Kidney (tissue), 22 donors: ENCODE measurements at places on chromosomes 1 and 21. TPM values are rescaled to one million over a fixed set of nuclear protein-coding genes. Genes with fewer than 3 reads are reported as not detected.

The TMEM51 gene
- total RNA-seq: 48.4 TPM

- no peak for DNase-seq
Observed at GRCh38 chr1:170309389-170310013, 163.7 kb downstream of the NTMT2 start.

- DNase-seq: no peak
Observed at GRCh38 chr1:229017091-229017490, 253.8 kb upstream of the RAB4A start.

- no peak for DNase-seq
Observed at GRCh38 chr1:243559575-243560162, 290.4 kb downstream of the AKT3 start.

The OR10K1 gene
- not detected for total RNA-seq

DNA sequence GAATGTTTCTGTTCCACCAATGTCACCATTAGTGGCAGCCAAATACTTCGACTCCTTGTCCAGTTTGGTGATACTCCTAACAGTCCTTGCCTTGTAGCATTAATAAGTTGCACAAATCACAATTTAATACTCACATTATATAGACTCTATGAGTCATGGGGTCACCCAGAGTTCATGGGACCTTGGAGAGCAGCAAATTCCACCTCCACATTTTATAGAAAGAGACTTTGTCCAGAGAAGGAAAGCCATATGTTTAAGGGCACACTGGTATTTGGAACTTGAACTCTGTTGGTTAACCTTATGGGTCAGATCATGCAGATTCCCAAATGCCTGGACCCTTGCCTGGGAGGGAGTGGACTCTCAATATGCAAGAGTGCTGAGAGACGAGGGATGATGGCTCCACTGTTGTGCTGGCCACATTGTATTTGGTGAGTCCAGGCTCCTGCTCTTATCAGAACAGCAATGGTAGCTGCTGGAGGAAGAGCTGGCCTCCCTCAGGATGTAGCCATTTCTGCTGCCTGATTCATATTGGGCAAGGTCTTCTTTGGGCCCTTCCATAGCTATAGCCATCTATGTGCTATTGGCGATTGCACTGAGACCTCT lies 30.6 kb downstream of the DNAJC6 start:
- no peak for DNase-seq

DNA sequence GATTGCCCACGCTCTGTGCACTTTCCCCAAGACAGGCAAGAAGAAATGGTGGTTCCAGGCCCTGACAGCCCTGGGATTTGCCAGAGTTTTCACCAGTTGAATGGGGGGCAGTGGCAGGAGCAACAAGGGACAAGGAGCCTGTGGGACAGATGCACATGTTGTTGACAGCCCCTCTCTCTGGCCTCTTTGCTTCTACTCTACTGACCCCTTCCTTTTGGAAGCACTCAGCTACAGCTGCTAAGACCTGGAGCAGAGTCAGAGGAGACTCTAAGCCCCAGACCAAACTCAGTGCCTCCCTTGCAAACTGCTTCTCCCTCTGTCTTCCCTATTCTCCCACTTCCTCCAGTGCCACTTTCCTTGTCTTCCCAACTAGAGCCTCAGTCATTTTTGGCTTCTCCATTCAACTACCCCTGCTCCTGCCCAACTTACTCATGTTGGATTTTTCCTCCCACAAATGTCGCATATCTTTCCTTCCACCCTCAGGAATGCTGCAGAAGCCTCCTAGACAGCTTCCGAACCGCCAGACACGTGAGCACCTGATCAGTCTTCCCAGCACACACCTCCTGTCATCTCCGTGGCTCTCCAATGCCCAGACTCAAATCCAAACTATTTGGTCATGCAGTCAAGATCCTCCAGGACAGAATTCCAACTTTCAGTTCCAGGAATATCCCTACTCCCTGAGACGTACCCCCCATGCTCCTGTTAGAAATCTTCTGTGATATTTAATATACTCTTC lies 9.1 kb downstream of the INKA2 start:
- no peak for DNase-seq

The OR2L5 gene
- total RNA-seq: not detected

DNA sequence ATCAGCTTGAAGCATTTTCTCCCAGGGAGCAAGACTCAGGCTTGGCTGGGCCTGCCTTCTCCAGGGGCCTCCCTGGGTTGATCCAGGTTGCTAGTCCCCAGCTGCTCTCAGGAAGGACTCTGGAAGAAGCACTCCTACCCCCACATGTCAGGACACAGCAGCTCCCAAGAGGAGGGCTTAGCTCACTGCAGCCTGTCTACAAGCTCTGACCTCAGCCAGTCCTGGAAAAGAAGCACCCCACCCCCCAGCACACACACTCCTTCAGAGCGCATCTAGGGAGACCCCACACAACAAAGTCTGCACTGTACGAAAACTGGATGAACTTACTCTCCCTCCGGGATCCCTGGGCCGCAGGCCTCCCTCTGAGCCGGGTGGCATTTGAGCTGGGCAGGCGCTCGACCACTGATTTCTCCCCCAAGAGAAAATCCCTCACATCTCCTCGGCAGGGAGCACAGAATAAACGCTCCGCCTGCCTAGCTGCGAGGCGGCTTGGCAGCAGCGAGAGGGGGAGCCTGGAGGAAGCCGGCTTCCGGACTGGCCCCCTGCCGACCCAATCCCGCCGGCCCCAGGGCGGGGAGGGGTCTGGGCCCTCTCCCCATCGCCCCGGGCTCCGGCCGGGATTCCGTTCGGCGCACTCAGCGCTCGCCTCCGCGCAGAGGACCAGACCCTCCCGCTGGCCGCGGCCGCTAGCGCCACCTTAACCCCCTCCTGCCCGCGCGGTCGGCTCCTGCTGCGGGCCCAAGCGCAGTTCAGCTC lies at the start of gene KCNA2:
KCNA2 (minus strand) TSS at position 458 of the 756 bp plus-strand sequence. CDS start 1,576 bp downstream, outside the sequence.
- DNase-seq: peak; percentile 77

DNA sequence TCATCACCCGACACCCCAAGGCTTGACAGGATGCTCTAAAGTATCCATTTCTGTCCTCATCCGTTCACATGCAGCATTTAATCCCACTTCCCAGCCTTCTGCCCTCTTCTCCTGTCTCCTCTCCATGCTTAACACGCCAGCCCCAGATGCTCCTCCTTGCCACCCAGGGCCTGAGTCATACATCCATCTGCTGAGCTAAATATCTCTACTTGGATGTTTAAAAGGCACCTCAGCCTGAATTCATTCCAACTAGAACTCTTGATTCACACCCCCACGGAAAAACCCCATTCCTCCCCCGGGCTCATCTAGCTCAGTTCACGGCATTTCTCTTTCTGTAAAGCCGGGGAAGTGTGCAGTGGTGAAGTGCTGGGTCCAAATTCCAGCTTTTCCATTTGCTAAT lies 27.7 kb downstream of the TEX35 start:
- DNase-seq: no peak

DNA sequence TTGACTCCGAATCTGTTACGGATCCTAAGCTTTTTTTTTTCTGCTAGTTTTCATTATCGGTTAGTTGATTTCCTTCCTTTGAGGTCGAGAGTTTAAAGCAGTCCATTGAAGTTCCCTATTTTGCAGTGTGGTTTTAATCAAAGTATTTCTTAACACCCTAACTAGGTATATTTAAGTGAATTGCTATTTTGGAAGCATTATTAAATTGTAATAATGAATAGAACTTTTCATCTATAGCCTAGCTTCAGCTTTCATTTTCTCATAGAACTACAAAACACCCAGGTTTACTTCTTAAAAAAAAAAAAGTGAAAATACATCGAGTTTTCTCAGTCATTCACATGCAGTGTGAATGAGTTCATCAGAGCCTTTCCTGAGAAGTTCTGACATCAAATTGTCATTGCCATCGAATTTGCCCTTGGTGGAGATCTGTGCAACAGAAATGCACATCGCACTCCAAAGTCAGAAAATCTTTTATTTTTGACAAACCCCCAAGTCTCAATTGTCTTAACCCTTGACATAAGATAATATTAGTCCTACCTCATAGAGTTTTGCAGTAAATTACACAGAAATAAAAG lies 1.1 kb upstream of the LBR start:
- DNase-seq: no peak

DNA sequence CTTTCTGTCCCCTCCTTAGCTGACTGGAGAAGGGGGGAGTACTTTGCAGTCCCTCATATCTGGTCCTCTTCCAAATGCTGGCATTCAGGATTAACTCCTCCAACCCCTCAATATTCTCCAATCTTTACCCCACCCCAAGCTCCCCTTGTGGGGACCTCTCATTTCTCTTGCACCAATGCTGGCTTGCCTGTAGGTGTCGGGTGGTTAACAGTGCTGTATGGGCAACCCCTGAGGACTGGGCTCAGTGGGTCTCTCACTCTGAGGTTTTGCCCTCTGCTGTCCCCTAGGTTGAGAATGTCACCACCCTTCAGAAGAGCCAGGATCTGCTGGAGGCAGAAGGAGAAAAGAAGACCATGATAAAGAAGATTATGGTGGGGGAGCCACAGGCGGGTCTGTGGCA lies 27.0 kb downstream of the MROH7 start:
- no peak for DNase-seq

DNA sequence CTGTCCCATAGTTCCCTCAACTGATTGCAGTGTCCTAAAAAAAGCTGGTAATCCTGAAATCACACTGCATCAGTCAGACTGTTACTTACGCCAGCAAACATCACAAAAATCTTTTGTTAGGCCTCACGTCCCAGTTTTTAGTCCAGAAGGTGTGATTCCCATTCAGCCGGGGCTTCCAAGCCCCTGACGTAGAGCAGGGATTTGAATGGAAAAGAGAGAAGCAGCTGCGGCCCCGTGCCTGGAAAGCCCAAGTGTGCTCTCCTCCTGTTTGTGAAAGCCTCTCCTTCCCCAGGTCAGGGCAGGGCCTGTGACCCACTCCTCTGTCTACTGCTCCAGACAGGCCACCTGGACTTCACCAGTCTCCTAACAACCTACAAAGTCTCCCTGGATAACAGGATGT lies 20.7 kb downstream of the KCNA10 start:
- DNase-seq: no peak

The CENPL gene
- 3.7 TPM for total RNA-seq

The ARHGEF10L gene
- total RNA-seq: 91.9 TPM

The CYP4A11 gene
- total RNA-seq: 23.0 TPM

DNA sequence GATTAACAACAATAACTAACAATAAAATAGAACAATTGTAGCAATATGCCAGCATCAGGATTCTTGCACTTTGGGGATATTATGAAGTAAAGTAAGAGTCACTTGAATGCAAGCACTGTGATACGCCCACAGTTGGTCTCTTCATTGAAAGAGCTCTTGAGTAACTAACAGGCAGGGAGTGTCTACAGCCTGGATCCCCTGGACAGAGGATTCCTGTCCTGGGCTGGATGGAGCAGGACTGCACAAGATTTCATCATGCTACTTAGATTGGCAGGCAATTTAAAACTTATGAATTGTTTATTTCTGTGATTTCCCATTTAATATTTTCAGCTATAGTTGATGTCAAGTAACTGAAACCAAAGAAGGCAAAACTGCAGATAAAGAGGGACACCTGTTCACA lies 13.7 kb upstream of the KRTAP19-5 start:
- DNase-seq: no peak

The RXFP4 gene
- not detected for total RNA-seq

- DNase-seq: no peak
Observed at GRCh38 chr1:180918519-180918918, 5.8 kb downstream of the KIAA1614 start.

The CRB1 gene
- total RNA-seq: 0.16 TPM

The HSD3B1 gene
- not detected for total RNA-seq

GRCh38 chr1:242718967-242719366 lies 194.5 kb upstream of the PLD5 start:
- DNase-seq: no peak

DNA sequence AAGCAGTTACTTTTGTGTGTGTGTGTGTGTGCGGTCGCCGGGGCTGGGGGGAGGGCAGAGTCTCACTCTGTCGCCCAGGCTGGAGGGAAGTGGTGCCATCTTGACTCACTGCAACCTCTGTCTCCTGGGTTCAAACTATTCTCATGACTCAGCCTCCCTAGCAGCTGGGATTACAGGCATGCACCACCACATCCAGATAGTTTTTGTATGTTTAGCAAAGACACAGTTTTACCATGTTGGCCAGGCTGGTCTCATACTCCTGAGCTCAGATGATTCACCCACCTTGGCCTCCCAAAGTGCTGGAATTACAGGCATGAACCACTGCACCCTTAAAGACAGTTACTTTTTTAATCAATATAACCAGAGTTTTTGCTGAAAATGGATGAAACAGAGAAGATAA lies 207.0 kb downstream of the PTPRC start:
- no peak for DNase-seq

The MYCL gene
- 4.2 TPM for total RNA-seq

DNA sequence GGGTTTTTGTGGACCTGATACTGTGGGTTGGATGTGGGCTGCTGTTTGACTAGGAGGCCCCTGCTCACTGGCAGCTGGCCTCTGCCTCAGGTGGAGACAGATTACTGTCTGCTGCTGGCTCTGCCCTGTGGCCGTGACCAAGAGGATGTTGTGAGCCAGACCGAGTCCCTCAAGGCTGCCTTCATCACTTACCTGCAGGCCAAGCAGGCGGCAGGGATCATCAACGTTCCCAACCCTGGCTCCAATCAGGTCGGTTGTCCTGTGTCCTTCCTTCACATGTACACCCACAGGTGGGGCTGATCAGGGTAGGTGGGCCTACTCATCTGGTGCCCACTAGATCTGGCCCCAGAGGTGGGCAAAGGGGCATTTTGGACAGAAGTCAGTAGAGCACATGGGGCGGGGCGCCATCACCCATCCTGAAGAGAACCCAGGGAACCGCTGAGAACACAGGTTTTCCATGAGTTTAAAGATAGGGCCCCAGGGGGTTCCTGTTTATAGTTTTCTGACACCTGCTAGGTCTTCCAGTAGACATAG lies 37.2 kb downstream of the ZBTB17 start:
- no peak for DNase-seq

DNA sequence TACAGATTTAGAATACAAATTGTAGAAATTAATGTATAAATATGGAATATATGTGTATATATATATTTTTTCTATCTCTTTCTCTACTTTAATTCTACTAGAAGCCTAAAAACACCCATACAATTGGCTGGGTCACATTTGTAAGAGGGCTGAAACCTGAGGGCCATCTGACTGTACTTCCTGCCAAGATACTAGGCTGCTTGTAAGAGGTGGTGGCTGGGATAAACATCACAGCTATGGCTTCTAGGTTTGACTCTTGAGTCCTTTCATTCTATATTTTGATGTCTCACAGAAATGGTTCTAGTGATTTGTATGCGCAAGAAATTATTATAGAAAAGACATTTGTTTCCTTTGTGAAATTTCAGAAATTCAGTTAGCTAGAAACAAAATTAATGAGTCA lies 1155.2 kb upstream of the B3GALT2 start:
- no peak for DNase-seq

The DAP3 gene
- 85.2 TPM for total RNA-seq

DNA sequence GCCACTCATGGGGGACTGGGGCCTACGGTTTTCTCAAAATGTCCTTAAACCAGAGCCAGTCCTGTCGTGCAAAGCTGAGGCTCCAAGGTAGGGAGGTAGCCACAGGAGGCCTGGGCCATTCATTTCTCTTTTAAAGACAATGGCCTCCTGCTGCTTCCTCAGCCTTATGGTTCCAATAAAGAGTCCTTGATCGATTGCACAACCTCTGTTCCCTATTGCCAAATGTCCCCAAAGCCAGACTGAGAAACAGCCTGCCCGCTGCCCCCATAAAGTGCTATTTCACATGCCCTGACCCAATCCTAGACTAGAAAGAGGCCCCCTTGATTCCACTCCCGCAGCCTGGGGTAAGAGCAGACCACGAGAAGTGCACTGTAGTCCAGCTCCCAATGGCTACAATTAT lies 166.7 kb downstream of the CLIC6 start:
- DNase-seq: no peak
